ENCODE measurements at places on chromosomes 7 and 10.

DNA sequence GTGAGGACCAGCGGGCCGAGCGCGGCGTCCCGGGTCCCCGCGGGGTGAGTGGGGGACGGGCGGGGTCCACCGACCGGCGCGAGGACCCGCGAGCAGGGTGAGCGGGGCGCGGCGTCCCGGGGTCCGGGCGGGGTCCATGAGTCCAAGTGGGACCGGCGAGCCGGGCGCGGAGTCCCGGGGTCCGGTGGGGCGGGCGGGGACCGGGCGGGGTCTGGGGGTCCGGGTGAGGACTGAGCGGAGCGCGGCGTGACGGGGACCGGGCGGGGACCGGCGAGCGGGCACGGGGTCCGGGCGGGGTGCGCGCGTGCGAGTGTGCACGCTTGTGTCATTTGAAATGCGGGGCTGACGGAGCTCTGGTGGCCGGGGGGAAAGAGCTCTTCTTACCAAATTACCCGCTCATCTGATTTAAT, 765 bp downstream of the CELF2 start:
- DNase-seq: no peak

DNA sequence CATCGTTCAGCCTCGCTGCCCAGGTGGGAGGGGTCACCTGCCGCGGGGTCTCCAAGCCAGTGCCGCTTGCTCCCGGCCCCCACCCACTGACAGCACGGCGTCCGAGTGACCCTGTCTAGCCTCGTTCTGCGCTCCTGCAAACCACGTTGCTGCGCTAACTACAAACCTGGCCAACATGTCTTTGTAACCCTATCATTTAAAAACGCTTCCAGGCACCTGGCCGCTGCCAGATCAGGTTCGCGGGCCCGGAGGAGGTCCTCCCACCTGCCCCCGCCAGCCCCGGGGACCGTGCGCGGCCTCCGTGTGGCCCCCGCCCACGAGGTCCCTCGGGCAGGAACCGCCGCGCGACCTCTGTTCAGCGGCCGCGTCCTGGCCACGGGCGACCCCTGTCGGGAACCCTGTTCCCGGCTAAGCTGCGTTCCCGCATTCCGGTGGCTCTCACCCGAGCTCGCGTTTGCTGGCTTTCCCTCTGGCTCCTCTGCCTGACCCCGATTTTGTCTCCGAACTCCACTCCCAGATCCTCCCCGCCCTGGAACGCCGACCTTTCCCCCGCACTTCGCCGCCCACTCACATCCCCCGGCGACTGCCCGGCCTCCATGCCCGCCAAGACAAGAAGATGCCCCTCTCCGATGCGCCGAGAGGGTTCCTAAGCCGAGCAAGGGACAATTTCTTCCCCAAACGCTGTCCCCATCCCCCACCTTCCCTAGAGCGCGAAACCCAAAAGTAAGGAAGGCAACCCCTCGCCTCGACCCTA, 2.4 kb downstream of the SFMBT2 start:
- peak; percentile 38 for DNase-seq

GRCh38 chr10:126041804-126042231, 145.5 kb downstream of the FANK1 start:
- DNase-seq: peak; percentile 63

GRCh38 chr10:46216003-46216634, 70.7 kb upstream of the ANTXRL start:
- no peak for DNase-seq

DNA sequence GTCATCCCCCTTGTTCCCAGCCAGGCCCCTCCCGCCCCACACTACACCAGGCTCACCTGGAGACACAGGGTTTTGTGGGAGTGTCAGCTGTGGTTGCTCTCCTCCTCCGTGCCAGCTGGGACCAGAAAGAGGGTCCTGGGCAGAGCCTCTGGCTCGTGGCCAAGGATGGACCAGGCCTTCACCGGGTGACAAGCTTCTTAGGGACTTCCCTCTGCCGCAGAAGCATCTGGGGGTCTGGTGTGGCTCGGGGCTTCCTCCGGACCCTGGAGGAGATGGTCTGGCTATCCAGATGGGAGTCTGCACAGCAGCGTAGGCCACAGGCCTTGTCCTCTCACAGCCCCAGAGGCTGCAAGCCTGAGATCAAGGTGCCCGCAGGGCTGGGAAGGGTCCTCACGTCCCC, 63.8 kb upstream of the CFAP46 start:
- no peak for DNase-seq

GRCh38 chr10:128979405-128979804, 487.6 kb upstream of the MGMT start:
- DNase-seq: no peak

- no peak for DNase-seq
Observed at GRCh38 chr10:65083222-65083621, 1562.0 kb downstream of the REEP3 start.

DNA sequence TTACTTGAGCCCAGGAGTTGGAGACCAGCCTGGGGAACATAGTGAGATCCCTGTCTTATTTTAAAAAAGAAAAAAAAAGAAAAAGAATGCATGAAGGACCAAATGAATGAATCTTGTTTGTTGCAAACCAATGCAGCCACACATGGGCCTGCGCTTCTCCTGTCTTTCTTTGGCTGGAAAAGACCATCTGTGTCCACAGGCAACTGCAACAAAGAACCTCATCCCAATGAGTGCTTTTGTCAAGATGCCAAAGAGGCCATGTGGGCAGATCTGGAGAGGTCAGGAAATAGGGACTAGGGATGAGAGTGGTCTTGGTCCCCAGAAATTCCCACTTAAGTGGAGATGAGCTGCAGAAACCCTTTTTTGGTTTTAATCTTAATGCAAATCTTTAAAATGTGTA, 49.8 kb upstream of the DUSP5 start:
- no peak for DNase-seq

GRCh38 chr7:155368894-155369600, 71.4 kb downstream of the INSIG1 start:
- DNase-seq: no peak

DNA sequence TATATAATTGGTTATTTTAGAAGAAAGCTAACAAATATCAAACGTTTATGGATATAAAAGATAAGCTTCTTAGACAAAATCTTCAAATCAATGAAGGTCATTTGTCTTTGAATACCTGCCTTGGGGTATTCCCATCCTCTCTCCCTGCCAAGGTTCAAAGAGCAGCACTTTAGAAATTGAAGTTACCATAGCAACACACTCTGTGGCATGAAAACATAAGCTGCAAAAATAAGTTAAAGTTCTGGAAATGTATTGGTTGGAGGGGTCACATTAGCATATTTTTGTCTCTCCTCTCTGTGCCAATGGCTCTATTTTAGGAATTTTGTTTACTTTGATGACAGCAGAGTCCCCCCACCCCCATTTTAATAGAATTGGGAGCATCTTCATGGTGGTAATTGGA, 12.0 kb downstream of the ECHDC3 start:
- DNase-seq: no peak

GRCh38 chr10:101575091-101575490, 13.0 kb downstream of the POLL start:
- DNase-seq: no peak

- DNase-seq: no peak
Observed at GRCh38 chr7:16758631-16759611, 5.4 kb downstream of the TSPAN13 start.

- no peak for DNase-seq
Observed at GRCh38 chr10:101906586-101907183, 63.1 kb upstream of the KCNIP2 start.

DNA sequence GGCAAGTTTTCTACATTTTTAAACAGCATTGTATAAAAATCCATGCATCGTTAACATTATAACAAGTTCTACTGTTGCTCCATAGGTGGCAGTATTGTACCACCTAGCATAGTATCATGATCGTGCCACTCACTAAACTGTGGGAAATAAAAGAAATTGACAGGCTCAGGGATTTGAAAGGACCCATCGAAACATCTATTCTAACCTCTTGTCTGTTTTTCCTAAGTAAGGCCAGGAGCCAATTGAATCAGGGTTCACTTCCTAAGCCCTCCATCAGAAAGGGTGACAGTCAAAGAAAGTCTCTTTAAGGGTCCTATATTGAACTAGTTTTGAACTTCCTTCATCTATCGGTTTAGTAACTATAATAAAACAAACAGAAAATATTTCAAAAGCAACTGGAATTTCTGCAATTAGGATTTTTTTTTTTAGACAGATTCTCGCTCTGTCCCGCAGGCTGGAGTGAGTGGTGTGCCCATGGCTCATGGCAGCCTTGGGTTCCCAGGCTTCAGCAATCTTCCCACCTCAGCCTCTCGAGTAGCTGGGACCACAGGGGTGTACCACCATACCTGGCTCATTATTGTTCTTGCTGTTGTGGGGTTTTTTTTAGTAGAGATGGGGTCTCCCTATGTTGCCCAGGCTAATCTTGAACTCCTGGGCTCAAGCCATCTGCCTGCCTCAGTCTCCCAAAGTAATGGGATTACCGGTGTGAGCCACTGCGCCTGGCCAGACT, 9.4 kb downstream of the HACD1 start:
- DNase-seq: no peak

Measured in stimulated activated naive CD4-positive, alpha-beta T cell treated with Interleukin-2 at 50 U/mL for 16 hours (primary cell).